ENCODE measurements at places on chromosomes 7 and 10.

- DNase-seq: peak; percentile 65
Measured at GRCh38 chr7:149776289-149776688, 2.9 kb upstream of the ZNF467 start.

- DNase-seq: no peak
Measured at GRCh38 chr10:71085689-71086438, 126.5 kb upstream of the UNC5B start.

- DNase-seq: no peak
Measured at GRCh38 chr10:12950583-12951128, 50.9 kb downstream of the CCDC3 start.

GRCh38 chr10:85916286-85916685, 450.3 kb downstream of the GRID1 start:
- DNase-seq: no peak

DNA sequence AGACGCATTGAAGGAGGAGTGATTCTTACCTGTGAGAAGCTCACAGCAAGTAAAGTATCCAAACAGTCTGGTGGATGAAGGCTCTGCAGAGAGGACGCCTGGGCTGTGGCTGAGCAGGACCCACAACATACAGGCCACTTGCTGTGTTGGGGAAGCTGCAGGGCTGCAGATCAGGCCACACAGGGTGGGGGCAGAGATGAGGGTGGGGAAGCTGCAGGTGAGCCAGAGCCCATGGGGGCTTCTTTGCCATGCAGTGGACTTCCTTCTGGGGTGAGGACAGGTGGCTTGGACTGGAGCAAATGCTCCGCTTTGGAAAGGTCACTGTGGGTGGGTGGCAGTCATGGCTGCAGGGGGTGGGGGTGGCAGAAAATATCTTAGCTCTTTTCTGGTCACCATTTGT, 214.8 kb downstream of the GLRX3 start:
- no peak for DNase-seq

DNA sequence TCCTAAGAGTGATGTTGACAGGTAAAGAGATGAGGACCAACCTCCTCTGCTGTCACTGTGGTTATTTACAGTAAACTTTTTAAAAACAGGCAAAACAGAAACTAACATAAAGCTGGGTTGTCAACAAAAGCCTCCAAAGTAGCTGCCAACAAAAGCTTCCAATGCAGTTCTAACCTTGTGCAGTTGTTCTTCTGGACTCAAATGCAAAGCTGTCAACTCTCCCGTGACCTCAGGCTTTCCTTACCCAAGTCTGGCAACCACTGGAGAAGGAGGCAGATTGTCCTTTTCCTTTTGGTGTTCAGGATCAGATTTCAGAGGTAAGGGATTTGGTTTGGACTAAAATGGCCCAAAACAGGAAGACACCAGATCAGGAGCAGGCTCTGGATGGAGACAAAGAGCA, 63.1 kb downstream of the DLG5 start:
- DNase-seq: no peak

- no peak for DNase-seq
Measured at GRCh38 chr7:30309842-30310435, 25.5 kb downstream of the ZNRF2 start.

DNA sequence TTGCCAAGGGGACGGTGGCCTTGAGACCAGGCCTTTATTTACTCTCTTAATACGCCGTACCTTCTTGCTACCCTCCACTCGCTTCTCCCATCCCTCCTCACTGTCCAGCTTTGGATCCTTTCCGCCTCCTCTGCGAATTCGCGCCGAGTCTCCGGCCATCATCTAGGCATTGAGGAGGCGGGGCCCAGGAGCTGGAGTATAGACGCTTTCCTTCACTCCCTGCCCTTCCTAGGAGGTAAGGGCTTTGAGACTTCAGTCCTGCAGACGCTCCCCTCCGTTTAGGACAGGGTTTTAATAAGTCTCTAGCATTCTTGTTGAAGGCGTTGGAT, 538 bp downstream of the TFAM start:
- DNase-seq: peak; percentile 52

DNA sequence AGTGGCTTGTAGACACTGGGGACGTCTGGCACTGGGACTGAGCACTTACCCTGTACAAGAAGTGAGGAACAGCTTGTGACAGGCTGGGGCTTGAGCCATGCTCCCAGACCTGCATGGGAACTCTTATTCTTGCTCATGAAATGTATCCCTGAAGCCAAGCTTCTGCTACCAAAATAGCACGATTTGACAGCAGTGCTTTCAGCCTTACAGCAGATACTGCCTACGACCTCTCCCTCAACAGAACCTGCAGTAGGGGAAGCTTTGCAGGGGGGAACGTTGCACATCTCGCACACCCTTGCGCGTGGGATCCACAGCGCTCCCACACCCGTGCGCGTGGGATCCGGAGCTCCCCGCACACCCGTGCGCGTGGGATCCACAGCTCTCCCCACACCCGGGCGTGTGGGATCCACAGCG, 88.0 kb downstream of the CREM start:
- DNase-seq: no peak

DNA sequence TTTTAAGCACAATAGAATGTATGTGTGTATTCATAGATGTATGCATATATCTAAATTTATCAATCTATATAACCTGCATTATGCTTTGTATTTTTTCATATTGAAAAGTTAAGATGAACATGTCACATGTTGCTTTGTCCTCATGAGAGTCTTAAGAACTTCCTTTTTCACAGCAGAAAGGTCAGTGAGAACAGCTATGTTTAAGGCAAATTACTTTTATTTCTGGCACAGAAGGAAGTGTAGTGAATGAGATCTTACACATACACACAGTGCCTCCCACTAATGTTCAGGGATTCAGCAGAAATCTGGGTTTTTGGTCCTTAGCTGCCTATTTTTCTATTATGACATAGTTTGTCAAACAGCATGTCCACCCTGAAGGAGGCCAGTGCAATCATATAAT, 134.8 kb downstream of the TMEM26 start:
- no peak for DNase-seq

Measured in hematopoietic multipotent progenitor cell treated with erythropoietin and hydrocortisone succinate and interleukin-3 and kit ligand, for 4 days (in vitro differentiated cells).